ENCODE measurements at places on chromosomes 1 and 21.

GRCh38 chr21:41973427-41973831 lies 19.6 kb upstream of the C2CD2 start:
- no peak for DNase-seq

GRCh38 chr1:162498496-162498810 lies 835 bp downstream of the UHMK1 start:
- no peak for DNase-seq

DNA sequence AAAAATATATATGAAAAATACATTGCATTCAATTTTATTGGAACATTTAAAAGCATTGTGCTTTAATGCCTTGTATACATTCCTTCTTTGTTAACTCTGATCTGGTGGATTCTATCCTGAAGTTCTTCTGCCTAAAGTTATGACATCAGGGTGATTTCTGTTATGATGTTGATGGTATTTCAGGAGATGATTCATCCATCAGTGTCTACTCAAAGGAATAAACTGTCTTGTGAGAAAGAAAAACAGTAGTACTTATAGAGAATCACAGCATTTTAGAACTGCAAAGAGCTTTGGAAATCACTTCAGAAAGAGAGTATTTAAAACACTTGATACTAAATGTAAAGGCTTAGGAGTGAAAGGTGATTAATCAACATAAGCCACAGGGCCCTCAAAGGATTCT lies 155.7 kb downstream of the PTPRC start:
- no peak for DNase-seq

DNA sequence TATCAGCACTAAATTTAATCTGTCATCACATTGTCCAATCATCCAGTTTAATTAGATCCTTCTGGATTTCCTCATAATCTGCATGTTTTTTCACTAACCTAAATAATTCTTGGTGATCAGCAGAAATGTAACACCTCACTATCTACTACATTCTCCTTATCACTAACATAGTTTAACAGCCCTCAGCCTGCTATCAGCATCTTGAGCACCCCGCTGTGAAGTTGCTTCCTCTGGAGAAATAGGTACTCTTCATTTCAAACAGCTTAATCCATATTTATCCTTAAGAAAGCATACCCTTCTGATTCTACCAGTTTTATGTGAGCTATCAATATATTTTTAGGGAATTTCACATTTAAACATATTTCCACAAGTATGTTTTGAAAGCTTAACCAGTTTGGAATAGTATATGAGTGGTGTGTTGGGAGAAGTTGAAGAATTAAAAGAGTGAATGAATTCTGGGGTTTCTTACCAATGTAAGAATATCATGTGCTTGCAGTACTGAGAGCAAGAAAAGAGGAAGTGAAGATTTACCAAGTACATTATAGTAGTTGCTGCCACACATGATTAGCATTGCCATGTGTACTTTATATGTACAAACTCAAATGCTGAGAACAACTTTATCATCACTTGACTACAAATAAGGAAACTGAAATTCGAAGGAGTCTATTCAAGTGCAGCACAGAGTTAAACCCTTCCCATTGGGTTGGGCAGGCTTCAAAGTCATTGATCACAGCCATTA lies 771.1 kb upstream of the ADGRL4 start:
- no peak for DNase-seq

- DNase-seq, result no peak
Measured at GRCh38 chr1:183272390-183272848, 86.4 kb downstream of the LAMC2 start.

GRCh38 chr1:43421976-43422750 lies 31.6 kb downstream of the HYI start:
- no peak for DNase-seq

All from stimulated activated CD8-positive, alpha-beta memory T cell treated with anti-CD3 and anti-CD28 coated beads, Interleukin-2, amount 100 ng/mL, for 48 hours (primary cell).